Stimulated activated CD8-positive, alpha-beta memory T cell treated with anti-CD3 and anti-CD28 coated beads, Interleukin-7, amount 100 ng/mL, for 1 hour (primary cell): ENCODE measurements at places on chromosomes 12 and 14.

- no peak for DNase-seq
These were observed 35.2 kb downstream of the NTN4 start for GRCh38 chr12:95755261-95755865.

DNA sequence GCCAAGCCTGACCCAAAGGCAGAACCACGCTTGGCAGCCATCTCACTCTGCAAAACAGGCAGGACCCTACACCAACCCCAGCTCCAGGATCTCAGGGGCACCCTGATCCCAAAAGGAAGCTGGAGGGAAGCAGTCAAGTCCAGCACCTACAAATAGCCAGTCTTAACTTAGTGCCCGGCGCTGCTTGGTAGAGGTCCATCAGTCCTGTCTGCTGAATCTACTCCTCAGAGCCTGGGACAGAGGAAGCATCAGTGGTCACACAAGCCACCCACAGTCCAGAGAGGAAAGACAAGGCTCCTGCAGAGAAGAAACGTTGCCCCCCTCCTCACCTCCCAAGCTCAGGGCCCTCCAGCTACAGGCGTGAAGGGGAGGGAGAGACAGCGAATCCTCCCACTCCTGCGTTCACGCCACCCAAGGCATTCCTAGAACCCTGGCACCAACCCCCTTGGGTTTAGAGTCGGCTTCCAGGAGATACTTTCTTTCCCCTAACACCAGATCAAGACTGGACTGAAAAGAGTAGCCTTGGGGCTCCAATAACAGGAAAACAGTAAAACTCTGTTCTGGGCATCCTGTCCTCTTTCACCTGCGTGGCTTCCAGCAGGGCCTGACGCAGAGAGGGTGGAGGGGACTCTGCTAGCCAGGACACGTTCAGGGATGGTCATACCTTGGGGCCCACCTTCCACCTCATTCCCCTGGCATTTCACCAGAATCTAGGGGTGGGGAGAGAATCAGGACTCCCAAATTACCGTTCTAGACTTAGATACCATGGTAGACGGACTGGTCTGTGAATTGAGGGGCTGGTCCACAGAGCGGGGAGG, 1.2 kb downstream of the PXN start:
- DNase-seq, result no peak

DNA sequence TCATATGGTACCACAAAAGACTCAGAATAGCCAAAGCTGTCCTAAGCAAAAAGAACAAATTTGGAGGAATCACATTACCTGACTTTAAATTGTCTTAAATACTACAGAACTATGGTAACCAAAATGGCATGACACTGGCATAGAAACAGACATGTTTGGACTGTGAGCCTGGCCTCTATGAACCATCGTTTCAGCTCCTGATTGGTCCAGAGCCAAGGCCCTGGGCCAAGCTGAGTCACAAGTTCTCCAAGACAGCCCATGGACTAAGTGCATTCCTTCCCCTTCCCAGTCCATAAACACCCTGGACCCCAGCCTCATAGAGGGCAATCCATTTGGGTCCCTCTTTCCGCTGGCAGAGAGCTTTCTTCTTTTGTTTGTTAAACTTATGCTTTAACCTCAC, 12.1 kb upstream of the PRR4 start:
- no peak for DNase-seq

GRCh38 chr14:105873870-105874512, 347.6 kb downstream of the TMEM121 start:
- no peak for DNase-seq

GRCh38 chr12:132450418-132451171, 39.4 kb upstream of the FBRSL1 start:
- DNase-seq, result no peak

- no peak for DNase-seq
These were observed 408.2 kb downstream of the GXYLT1 start for GRCh38 chr12:41736436-41736835.

DNA sequence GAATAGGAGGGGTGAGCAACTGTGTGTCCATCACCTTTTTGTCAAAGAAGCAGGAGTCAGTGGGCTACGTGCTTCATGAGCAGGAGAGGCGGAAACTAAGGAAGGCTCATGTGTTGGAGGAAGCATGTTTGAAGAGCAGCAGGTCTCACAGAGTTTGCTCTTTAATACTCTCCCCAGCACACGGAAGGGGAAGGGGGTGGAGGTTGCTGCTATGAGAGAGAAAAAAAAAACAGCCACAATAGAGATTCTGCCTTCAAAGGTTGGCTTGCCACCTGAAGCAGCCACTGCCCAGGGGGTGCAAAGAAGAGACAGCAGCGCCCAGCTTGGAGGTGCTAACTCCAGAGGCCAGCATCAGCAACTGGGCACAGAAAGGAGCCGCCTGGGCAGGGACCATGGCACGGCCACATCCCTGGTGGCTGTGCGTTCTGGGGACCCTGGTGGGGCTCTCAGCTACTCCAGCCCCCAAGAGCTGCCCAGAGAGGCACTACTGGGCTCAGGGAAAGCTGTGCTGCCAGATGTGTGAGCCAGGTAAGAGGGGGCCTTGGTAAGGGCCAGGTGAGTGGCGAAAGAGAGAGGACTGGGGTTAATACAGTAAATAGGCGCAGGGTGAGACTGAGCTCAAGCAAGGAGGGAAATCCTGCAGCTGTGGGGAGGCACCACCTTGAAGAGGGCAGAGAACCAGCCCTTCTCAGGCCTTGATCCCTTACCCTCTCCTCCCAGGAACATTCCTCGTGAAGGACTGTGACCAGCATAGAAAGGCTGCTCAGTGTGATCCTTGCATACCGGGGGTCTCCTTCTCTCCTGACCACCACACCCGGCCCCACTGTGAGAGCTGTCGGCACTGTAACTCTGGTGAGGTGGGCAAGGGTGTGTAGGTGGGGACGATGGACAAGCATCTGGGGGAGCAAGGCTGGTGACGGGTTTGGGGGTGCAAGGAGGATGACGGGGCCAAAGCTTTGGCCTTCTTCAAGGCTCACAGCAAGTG, at the start of gene CD27:
Gene CD27 (plus strand): TSS at position 252 of the 985 bp plus-strand sequence. CDS start 141 bp downstream, at position 393.
- no peak for DNase-seq

DNA sequence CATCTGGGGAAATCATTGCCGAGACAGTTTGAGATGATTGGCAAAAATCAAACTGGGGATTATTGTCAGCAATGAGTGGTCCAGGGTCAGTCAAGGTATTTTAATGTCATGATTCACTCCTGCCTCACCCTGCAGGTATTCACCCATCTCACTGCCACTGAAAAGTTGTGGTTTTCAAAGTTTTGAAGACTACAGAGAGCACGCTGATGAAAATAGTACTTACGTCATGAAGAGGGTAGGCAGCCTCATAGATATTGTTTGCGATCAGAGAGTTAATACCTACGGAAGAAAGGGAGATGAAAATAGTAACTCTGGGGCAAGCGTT, 138.0 kb downstream of the ANO2 start:
- no peak for DNase-seq

DNA sequence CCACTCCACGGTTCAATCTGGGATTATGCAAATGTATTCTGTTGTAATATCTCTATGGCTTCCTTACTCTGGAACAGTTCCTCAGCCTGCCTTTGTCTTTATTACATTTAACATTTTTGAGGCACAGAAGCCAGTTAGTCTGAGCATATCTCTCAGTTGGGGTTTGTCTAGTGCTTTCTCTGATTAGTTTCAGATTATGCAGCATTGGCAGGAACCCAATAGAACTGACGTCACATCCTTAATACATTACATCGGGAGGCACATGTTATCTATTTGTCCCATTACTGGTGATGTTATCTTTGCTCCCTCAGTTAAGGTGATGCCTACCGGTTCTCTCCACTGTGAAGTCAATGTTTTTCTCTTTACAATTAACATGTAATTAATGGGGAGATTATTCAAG, 62.4 kb downstream of the PPM1A start:
- no peak for DNase-seq

- no peak for DNase-seq
These were observed 38.0 kb upstream of the CCDC60 start for GRCh38 chr12:119296535-119296934.

DNA sequence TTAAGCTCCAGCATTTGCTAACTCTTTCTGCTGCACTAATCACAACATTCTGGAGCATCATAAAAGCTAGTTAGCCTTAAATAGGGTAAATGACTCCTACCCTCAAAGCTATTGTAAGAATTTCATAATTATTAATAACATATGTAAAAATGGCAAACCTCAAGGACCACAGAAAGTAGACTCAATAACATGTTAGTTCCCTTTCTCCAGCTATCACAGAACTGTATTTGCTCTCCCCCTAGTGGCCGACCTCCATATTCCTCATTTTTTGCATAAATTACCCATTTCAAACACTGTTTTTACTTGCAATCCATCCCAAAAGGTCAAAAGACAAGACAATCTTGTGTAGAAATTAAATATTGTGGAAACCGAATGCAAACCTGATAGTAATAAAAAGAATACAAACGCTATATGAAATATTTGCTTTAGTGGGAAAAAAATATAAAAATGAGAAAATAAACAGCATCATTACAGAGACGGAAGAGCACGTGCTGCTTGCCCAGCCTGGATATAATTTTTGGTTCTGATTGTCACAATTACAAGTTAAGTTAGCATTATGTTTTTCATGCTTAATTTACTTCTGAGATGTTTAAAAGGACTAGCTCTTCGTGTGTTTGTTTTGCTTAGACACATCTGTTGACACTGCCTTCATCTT, 97.9 kb downstream of the RERGL start:
- no peak for DNase-seq

DNA sequence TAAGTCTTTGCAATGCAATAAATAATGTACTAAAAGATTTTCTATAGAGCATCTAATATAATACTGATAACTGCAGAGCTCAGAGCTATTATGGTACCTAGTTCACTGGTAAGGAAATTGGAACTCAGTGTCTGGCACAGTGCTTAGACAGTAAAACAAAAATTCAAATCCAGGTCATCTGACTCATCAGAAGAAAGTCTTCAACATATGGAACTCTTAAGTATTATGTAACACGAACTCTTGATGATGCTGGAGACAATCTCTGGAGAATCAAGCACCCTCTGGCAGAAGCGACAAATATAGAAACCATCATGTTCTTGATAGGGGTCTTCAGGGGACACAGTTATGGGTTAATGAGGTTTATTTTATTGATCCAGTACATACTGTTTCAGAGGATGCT, 37.3 kb upstream of the TRHDE start:
- DNase-seq, result no peak

GRCh38 chr12:48235796-48236333, 32.8 kb upstream of the OR10AD1 start:
- DNase-seq, result no peak

DNA sequence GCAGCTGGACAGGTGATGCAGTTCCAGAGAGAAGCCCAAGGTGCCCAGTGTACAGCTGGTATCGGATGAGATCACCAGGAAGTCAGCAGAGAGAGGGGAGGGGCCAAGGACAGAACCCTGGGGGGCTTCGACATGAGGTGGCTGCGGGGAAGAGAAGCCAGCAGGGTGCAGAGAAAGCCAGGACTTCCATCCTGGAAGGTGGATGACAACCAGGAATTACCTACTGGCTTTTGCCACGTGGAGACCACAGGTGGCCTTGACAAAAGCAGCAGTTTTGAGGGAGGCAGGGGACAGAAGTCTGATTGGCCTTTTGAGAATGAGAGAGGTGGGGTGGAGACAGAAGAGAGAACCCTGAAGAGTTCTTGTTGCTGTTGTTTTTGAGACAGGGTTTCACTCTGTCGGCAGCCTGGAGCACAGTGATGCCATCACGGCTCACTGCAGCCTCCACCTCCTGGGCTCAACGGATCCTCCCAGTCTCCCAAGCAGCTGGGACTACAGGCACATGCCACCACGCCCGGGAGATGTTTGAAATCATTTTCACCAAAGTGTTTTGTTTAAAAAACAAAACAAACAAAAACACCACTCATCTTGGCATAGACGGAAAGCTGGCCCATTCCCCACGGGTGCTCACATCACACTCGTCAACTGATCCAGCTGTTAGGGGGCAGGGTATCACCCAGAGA, 35.2 kb downstream of the CDC42BPB start:
- DNase-seq, result no peak

DNA sequence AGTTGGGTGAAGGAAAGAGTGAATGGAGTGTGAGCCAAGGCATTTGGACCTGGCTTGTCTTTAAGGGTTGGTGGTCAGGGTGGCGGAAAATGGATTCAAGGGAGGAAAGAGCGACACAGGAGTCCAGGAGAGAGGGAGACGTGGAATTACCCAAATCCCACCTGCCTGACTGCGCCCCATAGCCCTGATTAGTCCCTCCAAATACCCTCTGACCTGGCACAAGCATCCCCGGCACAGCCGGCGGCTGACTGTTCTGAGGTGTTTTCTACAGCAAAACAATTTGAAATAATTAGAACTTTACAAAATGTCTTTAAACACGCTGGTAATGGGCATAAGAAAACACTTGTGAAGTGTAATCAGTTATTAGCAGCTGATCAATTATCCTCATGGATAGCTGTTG, 175.8 kb downstream of the PHETA1 start:
- no peak for DNase-seq

DNA sequence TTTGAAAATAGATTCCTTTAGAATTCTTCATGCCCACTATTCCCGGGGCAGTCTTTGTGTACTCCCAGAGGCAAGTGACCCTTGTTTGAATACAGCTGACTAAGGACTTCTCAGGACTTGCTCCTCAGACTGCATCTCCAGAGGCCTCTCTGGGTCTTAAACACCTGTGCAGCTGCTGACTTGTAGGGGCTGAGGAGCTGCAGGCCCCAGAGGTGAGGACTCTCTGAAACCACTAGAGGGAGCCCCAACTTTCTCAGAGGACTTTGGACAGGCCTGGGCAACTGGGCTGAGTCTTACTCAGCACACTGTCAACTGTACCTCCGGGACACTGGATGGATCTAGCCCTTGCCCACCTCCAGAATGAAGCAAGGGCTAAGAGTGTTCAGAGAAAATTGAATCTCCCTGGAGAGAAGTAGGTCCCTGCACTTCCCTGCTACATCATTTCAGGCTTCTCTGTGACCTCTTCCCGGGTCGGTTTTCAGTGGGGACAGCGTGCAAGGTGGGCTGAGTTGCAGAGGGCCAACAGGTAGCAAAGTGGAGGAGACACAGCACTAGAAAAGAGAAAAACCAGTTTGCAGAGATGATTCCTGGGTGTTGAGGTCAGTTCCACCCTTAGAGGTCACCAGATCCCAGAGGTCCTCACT, 164.6 kb downstream of the TMEM117 start:
- DNase-seq, result no peak

DNA sequence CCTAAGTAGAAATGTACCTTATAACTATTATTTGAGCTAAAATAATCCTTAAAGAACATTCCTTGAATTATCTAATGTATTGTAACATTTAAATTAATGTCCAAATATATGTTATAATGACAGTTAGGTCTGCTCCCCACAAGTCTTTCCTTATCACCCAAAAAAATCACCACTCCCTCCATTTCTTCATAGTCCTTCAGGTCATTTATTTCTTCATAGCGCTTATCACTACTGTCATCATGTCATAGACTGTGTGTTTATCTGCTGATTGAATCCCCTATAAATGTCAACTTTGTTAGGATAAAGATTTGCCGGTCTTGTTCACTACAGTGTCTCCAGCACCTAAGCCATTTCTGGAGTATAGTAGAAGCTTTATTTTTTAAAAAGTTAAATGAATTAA, 12.0 kb downstream of the LUM start:
- no peak for DNase-seq

GRCh38 chr12:93370947-93371346, 6.8 kb upstream of the NUDT4 start:
- DNase-seq, result no peak

GRCh38 chr12:108547686-108548085, 13.3 kb downstream of the SART3 start:
- no peak for DNase-seq

- no peak for DNase-seq
These were observed 62.8 kb downstream of the TMCC3 start for GRCh38 chr12:94587266-94588241.
